ENCODE measurements at places on chromosomes 3 and 15.
A peak's percentile ranks its signal among the peaks of the same experiment; 100 is the strongest.

DNA sequence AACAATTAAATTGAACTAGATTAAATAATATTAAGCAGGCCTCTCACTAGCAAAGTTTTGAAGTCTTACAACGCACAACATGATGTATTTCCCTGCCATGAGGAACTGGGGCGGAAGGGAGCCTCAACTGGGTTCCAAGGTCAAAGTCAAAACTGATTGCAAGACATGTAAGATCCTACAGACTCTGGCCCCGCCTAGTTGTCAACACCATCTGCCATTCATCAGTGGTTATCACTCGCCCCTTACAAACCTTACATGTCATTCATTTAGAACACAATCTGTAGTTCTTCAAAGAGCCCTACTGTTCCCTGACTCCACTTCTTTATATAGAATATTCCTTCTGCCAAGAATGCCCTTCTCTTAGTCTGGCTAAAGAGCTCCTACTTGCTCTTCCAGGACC, 10.0 kb downstream of the ATP13A3 start:
- no peak for DNase-seq

GRCh38 chr15:92822216-92823144, 77.6 kb upstream of the CHD2 start:
- no peak for DNase-seq

- DNase-seq: no peak
Measured at GRCh38 chr15:90407336-90407735, 19.3 kb downstream of the IQGAP1 start.

- no peak for DNase-seq
Measured at GRCh38 chr3:113057117-113057516, 66.3 kb downstream of the GTPBP8 start.

DNA sequence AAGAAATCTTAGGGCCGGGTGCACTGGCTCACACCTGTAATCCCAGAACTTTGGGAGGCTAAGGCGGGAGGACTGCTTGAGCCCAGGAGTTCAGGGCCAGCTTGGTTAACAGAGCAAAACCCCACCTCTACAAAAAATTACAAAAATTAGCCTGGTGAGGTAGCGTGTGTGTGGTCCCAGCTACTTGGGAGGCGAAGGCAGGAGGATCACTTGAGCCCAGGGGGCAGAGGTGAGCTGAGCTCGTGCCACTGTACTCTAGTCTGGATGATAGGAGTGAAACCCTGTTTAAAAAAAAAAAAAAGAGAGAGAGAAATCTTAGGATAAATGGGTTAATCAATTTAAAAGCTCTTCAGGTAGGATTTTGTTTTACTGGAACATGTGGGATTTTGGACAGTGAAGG, 31.2 kb upstream of the DUT start:
- no peak for DNase-seq

GRCh38 chr15:78059110-78059839, 18.2 kb downstream of the TBC1D2B start:
- no peak for DNase-seq

DNA sequence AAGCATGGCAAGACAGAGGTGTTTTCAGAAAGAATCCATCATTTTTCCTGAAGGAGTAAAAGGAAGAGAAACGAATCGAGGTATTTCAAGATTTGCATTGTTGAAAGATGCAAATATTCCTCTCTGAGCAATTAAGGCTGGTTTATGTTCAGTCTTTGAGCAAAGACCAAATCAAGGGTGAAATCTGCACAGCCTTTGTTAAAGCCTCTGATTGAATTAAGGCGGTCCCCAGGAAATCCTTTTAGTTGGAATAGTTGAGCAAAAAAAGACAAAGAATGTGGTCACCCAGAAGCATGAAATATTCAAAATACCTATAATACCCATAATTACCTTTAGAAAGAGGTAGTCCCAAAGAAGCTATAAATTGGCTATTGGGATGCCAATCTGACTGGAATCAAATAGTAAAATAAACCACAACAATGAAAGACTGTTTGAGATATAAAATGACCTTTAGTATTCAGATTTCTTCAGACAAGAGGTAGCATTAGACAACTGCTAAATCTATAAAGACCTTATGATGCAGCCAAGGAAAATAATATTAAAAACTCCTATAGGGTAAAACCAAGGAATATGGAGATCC, 1218.1 kb downstream of the ROBO2 start:
- no peak for DNase-seq

DNA sequence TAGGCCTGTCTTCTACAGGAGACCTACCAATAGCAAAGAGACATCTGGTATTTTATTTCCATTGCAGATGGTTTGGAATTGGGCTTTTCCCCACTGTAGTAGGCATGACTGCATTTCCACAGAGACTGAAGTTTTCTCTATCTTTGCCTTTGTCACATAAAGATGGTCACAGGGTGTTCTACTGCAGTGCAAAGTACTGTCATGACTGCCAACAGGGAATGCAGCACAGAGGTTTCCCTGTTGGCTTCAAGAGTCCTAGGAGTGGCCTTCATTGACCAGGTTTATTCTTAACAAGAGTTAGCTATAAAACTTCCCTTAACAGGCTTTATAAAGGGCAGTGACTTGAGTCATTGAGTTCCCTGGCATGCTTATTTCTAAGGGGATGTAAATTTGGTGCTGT, 36.8 kb upstream of the TM4SF4 start:
- DNase-seq: no peak

DNA sequence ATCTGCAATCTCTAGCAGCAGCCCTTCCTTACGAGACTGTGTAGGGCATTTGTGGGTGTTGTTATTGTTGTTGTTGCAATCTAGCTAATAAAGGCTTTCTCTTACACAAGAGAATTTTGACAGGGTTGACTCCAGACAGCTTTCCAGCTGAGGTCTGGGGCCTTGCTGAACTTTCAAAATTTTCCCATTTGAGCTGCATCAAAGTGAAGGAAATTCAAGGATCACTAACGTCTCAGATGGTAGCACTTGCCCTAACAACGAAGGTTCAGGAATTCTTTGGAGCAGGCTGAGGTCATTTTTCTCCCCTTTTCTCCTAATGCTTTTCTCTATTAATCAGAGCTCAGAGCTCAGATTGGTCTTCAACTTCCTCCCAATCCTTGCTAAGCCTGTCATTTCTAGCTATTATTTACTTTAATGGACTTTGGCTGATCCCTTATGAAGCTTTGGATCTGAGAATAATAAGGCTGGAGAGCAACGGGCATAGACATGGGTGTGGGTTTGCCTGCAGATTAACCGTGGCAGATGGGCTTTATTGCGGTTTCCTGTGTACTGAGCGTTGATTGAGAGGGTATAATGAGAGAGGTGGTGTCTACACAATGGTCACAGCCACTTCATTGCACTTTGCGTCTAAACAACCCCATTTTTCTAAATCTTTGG, 614.0 kb upstream of the AGTR1 start:
- DNase-seq: no peak

DNA sequence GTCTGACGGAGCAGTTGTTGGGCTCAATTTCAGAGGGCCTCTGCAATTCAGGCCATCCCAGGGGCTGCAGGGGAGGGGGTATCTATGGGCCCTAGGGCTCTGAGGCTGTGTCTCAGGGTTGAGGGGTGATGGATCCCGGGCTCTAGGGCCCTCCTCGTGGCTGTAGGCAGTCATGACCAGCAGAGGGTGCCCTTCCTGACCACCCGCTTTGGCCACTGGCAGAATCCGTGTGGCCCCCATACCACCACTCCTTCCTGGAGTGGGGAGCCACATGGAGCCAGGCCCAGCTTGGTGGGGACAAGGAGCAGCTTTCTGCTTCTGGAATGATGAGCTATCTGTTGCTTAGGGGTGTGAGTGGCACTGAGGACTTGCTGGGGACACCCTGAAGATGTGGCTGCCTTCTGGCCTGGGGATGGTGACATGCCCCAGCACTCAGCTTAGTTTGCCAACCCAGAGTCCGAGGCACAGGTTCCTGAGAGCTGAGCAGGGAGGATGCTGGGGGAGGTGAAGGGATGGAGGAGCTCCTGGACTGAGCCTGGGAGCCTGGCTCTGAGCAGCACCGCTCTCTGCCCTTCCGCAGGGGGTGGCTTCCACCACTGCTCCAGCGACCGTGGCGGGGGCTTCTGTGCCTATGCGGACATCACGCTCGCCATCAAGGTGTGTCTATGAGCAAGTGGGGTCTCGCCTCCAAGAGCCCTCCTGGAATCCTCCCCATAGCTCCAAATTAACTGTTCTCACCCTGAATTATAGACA, 20.2 kb downstream of the HDAC11 start:
- no peak for DNase-seq

DNA sequence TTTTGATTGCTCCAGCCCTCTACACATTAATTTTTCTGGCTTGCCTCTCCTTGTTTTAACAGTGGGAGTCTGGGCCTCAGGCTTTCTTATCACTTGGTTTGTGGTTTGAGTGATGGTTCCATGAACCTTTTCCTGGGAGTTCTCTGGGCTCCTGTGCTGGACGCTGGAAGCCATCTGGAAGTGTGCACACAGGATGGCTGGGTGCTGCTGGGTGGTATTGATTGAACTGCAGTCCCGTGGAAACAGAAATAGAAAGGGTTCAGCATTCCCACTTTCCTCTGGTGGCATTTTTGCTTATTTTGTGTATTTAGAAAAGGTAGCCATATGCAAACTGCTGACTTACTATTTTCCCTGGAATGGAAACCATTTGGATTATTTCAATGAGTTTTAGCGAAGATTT, 25.6 kb downstream of the MITF start:
- no peak for DNase-seq

- DNase-seq: no peak
Measured at GRCh38 chr3:10437995-10438901, 67.1 kb downstream of the ATP2B2 start.

- no peak for DNase-seq
Measured at GRCh38 chr15:51450001-51450400, 108.5 kb downstream of the GLDN start.

- no peak for DNase-seq
Measured at GRCh38 chr3:62815981-62816380, 59.2 kb downstream of the CADPS start.

DNA sequence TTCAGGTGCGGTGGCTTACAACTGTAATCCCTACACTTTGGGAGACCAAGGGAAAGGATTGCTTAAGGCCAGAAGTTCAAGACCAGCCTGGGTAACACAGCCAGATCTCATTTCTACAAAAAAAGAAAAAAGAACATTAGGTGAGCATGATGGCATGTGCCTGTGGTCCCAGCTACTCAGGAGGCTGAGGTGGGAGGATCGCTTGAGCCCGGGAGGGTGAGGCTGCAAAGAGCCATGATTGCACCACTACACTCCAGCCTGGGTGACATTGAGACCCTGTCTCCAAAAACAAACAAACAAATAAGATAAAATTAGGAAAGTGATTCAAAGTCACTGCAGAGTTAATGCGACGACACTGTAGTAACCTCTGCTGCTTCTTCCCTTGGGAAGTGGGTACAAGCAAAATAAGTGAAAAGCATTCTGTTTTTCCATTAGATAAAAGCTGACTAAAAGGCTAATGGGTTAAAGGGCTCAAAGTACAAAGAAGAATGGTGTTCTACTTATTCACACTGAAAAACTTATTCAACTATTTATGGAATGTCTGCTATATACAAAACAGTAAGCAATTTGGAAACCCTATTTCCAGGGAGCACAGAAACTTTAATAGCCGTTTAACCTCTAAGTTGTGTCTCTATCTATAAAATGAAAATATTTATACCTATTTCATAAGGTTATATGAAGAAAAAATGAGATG, 8.0 kb upstream of the RPS27L start:
- no peak for DNase-seq

- no peak for DNase-seq
Measured at GRCh38 chr15:80744826-80745225, 34.3 kb upstream of the CEMIP start.

GRCh38 chr3:102105193-102105592, 255.9 kb downstream of the NFKBIZ start:
- DNase-seq: no peak

DNA sequence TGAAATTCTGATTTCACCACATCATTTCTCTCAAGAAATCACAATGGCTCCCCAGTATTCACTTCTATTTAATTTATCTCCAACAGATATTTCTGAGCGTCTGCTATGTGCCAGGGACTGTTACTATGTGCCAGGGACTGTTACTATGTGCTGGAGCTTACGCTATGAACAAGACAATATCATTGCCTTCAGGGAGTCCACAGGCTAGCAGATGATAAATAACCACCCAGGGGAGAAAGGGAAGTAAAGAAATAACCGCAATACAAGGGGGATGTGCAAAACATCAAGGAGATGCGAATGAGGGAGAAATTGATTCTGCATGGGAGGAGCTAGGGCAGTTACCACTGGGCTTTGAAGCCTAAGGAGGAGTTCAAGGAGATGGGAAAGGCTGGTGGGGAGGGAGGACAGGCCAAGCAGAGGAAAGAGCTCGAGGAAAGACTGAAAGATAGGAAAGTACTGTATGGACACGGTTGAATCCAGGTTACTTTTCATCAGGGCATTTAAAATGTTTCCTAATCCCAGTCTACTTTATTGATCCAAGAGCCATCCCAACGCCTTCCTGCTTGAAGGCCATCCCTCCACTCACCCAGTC, 2.5 kb downstream of the THSD4 start:
- DNase-seq: no peak

GRCh38 chr15:35330916-35331315, 215.0 kb downstream of the DPH6 start:
- no peak for DNase-seq

DNA sequence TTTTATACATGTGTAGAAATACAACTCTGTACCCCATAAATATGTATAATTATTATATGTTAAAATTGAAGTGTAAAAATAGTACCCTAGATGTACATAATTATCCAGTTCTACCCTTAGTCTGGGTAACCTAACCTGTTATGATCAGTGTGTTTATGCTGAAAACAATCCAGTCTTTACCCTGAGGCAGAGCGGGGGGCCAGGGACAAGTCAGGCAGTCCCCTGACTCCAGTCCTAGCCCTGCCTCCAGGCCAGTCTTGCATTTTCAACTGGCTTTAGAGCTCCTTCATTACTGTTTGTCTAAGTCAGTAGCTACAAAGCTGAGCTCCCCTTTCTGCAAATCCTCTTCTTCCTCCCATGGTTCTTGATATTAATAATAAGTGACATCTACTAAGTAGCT, 3.1 kb downstream of the MESD start:
- DNase-seq: no peak

DNA sequence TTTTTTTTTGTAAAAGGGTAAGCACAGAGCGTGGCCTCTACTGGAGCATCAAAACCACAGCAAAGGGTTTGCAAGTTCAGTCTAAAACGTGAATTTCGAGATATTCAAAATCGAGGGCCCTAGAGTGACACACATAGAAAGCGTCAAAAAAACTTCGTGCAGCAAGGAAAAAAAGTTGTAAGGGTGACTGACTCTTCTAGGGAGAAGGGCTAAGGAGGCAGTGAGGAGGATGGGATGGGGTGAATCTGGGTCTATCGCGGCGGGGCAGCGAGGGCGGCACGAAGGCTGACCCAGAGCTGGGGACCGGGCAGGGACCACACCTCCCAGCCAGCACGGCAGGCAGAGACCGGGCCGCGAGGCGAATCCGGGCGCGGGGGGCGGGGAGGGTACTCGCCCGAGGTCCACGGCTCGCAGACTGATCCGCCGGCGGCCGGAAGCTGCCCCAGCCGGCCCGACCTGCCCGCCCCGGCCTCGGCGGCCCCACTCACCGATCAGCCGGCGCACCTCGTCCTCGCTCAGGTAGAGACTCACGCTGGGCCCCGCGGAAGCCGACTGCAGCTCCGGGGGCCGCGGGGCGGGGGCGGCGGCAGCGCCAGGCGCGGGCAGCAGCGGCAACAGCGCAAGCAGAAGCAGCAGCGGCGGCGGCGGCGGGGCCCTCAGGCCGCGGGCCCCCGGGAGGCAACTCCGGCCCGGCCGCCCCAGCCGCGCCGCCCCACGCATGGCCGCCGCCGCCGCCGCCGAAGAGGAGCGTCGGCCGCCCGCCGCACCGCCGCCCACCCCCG, 533 bp downstream of the RYK start:
- DNase-seq: peak; percentile 29

- DNase-seq: no peak
Measured at GRCh38 chr3:54086652-54087405, 35.5 kb upstream of the CACNA2D3 start.

All from occipital lobe (tissue), 3 donors.